Fibroblast of the aortic adventitia (primary cell): ENCODE measurements at places on chromosomes 5 and 9. TPM values are rescaled to one million over a fixed set of nuclear protein-coding genes. Genes with fewer than 3 reads are reported as not detected.

The MEIKIN gene
- total RNA-seq = not detected in 2 replicates

The EIF4E1B gene
- not detected in 2 replicates for total RNA-seq

The ABLIM3 gene
- total RNA-seq = 13.9 and 24.9 TPM in 2 replicates

The SIGMAR1 gene
- 71.3 and 97.8 TPM in 2 replicates for total RNA-seq

The PHF24 gene
- total RNA-seq = under 0.01 and 0.16 TPM in 2 replicates

The TMEM174 gene
- not detected in 2 replicates for total RNA-seq

The CDX1 gene
- 0.18 and 0.65 TPM in 2 replicates for total RNA-seq

The LYRM7 gene
- 4.4 and 12.9 TPM in 2 replicates for total RNA-seq
